ENCODE measurements at places on chromosomes 13 and 19.

DNA sequence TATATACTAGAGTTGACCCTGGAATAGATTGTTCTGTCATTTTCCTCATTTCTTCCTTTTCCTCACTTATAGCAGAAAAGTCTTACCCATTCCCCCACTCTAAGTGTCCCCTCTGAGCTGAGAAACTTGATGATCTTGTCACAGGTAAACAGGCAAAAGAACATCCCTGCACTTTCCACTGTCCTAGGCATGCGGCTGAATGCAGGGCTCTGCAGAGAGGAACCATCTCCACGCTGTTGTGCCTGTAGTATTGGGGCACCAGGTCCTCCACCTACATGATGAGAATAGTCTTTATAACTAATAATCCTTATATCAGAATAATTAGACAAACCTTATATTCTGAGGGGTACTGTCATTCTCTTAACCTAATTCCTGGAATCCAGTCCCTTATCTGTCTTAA, 211.3 kb downstream of the RBM26 start:
- no peak for DNase-seq

DNA sequence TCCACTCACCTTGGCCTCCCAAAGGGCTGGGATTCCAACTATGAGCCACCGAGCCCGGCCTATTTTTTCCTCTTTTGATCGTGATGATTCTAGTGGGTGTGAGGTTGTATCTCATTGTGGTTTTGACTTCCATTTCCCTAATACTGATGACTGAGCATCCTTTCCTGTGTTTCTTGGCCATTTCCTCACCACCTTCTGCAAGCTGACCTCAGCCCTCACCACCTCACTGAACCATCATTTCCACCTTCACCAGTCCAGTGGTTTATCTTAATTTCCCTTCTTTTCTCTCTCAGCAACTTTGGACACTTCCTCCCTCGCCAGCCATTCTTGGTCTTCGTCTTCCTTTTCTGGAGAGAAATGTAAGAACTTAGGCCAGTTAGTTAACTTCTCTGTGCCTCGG, 13.0 kb upstream of the BICRA start:
- DNase-seq = no peak

- no peak for DNase-seq
Measured at GRCh38 chr19:29366757-29367156, 153.8 kb upstream of the UQCRFS1 start.

GRCh38 chr19:39428283-39429112, 7.3 kb downstream of the RPS16 start:
- DNase-seq = no peak

DNA sequence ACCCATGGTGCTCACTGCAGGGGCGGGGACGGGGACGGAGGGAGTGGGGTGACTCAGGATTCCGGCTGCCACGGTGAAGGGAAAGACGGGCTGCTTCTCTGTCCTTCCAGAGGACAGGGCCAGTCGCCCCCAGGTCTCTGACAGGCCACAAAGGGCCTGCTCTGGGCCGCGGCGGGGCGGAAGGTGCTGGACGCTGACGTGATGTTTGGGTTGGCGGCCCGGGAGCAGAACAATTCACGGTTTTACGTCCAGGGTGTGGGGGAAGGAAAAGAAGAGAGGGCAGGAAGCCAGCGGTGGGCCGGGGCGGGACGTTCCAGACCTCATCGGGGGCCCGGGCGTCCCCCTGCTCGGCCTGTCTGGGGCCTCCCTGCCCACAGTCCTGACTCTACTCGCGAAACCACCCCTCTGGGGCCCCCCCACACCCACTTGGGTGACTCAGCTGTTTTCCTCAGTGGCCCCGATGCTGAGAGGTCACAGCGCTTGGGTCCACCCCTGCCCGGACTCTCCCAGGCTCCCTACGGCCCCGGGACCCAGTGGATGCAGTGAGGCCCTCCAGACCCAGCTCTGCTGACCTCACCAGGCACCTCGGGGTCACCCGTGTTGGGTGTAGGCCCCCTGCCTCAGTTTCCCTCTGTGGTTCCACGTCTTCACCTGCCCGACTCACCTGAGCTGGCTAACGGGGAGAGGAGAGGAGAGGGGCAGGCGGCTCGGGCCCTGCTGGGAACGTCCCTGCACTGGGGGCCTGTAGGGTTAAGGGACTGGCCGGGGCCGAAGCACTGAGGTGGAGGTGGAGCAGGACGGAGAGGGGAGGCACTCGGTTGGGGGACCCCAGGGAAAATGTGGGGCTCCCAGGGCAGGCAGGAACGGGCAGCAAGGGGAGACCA, 29.2 kb downstream of the PIP5K1C start:
- peak; percentile 81 for DNase-seq

- no peak for DNase-seq
Measured at GRCh38 chr13:53844473-53845146, 816.0 kb downstream of the OLFM4 start.

GRCh38 chr13:35865341-35866240, 265.6 kb downstream of the DCLK1 start:
- DNase-seq = no peak

GRCh38 chr13:51519771-51520216, 64.5 kb upstream of the WDFY2 start:
- no peak for DNase-seq

DNA sequence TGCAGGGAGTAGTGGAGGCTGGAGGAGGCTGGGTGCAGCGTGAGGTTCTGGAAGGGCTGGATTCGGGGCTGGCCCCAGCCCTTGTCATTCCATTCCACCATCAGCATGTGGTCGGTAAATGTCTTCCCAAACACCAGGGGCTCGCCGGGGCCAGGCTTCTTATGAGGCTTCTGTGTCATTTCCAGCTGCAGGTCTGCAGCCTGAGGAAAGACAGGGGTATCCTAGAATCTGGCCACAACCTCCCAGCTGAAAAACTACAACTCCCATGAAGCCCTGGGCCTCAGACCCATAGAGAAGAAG, 4.4 kb downstream of the BCAT2 start:
- no peak for DNase-seq

DNA sequence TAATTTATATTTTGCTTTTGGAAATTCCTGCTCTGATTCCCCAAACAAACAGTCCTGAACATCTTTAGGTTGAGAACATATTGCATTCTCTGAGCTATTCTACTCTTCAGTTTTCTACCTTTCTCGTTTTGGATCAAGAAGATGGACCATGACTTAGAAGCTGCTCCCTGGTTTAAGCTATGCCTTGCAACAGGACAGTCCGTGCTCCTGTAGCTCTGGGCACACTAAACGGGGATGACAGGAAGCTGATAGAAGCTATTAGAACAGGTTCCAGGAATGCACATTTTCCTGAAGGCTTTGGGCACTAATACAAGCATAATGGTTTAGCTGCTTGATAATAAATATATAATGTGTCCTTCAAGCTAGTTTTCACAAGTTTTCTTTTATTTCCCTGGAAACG, 385.2 kb downstream of the HS6ST3 start:
- DNase-seq = no peak

- DNase-seq = no peak
Measured at GRCh38 chr13:80306337-80306972, 34.5 kb downstream of the SPRY2 start.

GRCh38 chr19:49869009-49869483, 1.7 kb upstream of the PNKP start:
- DNase-seq = no peak

- no peak for DNase-seq
Measured at GRCh38 chr13:98206946-98207345, 29.9 kb upstream of the RNF113B start.

DNA sequence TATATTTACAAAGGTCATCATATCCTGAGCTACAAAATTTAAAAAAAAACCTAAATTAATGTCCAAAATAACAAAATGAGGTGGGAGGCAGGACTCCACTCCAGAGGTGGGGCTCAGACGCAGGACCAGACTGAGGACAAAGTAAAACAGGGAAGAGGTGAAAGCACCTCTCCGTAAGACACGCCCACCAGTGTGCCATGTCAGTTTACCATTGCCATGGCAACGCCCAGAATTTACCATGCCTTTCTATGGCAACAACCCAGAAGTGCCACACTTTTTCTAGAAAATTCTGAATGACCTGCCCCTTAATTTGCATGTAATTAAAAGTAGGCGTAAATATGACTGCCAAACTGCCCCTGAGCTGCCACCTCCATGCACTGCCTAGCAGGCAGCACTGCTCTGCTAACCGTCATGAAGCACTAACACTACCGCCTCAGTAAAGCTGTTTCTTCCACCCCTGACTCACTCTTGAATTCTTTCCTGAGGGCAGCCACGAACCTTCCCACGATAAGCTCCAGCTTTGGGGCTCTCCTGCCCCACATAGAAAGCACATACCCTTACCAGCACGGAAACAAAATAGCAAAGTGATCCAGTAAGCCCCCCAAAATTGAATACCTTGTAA, 22.3 kb upstream of the PDCD5 start:
- DNase-seq = no peak

- no peak for DNase-seq
Measured at GRCh38 chr19:19098703-19099632, 35.2 kb downstream of the SLC25A42 start.

DNA sequence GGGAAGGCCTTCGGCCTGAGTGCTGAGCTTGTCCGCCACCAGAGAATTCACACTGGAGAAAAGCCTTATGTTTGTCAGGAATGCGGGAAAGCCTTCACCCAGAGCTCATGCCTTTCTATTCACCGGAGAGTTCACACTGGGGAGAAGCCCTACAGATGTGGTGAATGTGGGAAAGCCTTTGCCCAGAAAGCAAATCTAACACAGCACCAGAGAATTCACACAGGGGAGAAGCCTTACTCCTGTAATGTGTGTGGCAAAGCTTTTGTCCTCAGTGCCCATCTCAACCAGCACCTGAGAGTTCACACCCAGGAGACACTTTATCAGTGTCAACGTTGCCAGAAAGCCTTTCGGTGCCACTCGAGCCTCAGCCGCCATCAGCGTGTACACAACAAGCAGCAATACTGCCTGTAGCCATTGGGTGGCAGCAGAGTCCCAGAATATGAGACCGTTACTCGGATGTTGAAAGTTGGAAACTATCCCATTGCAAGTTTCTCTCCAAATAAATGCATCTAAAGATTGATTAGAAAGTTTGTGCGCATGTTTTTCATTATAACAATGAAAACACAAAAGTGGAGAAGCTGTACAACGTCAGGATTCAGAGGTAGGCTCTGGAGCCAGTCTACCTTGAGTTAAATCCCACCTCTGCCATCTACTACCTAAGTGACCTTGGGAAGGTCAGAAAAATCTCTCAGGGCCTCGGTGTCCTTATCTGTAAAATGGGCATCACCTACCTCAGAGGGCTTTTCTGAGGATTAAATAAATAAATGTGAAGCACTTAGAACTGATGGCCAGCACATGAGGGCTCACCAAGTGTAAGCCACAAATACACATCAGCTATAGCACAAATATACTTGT, 21.1 kb downstream of the ZNF473 start:
- DNase-seq = peak; percentile 64

- DNase-seq = no peak
Measured at GRCh38 chr13:47639738-47640447, 361.2 kb downstream of the SUCLA2 start.

- no peak for DNase-seq
Measured at GRCh38 chr13:110552767-110553166, 8.8 kb downstream of the RAB20 start.

GRCh38 chr19:47231215-47232054, 436 bp upstream of the BBC3 start:
- DNase-seq = peak; percentile 88

GRCh38 chr19:17172624-17173345, 42.4 kb upstream of the USE1 start:
- DNase-seq = no peak

DNA sequence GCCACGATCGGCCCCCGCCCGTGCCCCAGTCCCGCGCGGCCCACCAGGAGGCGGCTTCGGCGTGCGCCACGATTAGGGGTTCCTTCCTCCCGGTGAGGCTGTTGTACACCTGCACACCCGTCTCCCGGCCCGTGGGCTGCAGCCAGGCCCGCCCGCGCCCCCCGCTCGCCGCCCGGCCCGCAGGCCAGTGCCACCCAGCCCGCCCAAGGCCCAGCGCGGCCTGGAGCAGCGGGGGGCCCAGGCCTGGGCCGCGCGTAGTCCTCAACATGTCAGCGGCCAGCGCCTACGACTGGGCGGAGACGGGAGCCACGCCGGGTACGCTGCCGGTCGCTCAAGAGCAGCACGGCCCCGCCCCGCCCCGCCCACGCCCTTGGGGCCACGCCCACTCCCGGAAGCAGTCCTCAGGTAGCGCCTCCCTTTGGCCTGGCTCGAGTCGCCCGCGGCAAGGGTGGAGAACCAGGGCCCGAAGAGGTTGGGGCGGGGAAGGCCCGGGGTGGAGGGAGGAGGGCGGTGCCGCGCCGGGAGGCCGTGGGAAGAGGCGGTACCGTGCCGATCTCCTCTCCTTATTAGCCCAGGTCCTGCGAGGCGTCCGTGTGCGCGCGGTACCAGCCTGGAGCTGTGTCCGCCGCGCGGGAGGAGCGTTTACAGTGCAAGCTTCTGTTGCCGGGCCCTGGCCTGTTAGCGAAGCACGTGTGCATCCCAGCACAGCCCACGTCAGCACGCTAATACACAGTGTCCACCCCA, at the start of gene CARS2:
Gene CARS2, minus strand, starts transcription at position 291 of the 744 bp plus-strand sequence. Its CDS starts 23 bp downstream, at position 268.
- DNase-seq = peak; percentile 99

DNA sequence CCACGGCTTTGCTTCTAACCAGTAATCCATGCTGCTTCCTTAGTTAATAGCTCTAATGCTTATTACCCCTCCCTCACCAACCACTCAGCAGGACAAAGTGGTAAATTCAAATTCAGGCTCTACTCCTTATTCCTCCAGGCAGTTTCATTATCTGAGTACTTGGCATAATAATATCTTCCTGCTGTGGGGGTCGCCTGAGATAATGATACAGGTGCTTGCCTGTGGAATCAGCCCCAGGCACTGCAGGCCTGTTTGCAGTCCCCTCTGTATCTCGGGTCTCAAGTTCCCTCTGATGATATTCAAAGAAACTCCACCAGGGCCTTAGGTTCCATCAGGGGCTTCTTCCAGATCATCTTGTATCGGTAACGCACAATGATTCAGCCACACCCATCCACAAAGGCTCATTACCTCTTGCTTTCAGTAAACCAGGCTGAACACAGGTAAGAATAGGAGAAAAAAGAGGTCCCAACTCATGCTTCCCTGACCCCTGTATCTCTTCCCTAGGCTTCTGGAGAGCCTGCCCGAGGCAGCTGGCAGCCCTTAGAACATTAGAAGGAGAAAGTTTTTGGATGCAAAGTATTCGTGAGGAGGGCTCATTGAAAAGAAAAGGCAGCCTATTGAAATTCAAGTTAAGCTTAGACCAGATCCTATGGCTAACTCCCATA, 14.3 kb upstream of the FOXO1 start:
- peak; percentile 15 for DNase-seq

GRCh38 chr13:73816702-73817101, 317.5 kb downstream of the KLF12 start:
- DNase-seq = no peak

- peak; percentile 80 for DNase-seq
Measured at GRCh38 chr19:18469069-18469846, 31.3 kb upstream of the ISYNA1 start.

Measured in hematopoietic multipotent progenitor cell treated with erythropoietin and hydrocortisone succinate and interleukin-3 and kit ligand, for 4 days (in vitro differentiated cells).